ENCODE measurements at places on chromosomes 12 and 14.

DNA sequence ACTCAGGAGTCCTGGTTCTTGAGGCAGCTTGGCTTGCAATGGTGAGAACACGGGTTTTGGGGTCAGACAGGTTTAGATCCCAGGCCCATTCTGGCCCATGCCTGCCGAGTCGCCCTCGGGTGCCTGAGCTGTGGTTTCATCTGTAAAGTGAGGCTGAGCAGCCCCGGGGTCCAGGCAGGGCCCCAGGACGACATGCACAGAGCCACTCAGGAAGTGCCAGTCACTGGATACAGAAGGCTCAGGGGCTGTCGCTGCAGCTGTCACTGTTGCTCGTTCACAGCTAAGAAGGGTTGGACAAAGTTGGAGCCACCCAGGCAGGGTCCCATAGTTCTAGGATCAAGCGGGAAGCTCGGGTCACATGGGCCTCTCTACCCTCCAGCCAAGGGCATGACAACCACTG lies 403.1 kb downstream of the BCL11B start:
- DNase-seq = no peak

DNA sequence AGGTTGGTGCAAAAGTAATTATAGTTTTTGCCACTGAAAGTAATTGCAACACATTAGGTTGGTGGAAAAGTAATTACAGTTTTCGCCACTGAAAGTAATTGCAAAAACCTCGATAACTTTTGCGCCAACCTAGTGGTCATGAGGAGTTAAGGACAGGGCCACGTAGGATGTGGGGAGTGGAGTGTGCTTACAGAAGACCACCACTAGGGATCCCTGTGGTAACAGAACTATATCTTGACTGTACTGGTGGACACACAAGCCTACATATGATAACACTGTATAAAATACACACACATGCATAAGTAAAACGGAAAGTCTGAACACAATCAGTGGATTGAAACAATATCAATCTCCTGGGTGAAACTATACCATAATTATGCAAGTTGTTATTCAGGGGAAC lies 187.4 kb upstream of the ABCD2 start:
- no peak for DNase-seq

GRCh38 chr12:57590864-57591781 lies at the start of gene PIP4K2C:
TSS of gene PIP4K2C (plus strand) at chr12:57591192. CDS start at chr12:57591290, 98 bp downstream.
- DNase-seq = peak; percentile 59

GRCh38 chr12:80040075-80040738 lies 59.1 kb upstream of the OTOGL start:
- DNase-seq = no peak

DNA sequence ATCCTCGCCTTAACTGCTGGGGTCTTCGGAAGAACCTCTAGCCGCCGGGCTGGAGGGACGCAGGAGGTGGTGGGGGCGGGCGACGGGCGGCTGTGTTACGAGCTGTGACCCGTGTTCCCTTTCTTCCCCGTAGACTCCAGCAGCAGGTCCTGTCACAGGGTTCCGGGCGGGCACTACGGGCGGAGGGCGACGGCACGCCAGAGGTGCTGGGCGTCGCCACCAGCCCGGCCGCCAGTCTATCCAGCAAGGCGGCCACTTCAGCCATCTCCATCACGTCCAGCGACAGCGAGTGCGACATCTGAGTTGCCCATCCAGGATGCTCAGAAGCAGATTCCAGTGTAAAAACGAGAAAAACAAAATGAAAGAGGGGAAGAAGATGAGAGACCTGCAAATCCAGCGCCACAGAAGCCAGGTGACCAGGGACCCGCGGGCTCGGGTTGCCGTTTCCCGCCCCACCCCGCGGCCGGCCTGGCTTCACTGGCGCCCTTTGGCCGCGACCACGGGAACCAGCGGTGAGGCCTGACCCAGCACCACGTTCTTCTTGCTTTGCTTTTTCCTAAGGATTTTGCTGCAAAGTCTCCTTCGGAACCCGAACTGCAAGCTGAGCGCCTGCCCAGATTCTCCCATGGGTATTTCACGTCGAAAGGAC lies 2.1 kb downstream of the SIX6 start:
- no peak for DNase-seq

GRCh38 chr14:68955164-68955850 lies 23.8 kb downstream of the ACTN1 start:
- DNase-seq = no peak

DNA sequence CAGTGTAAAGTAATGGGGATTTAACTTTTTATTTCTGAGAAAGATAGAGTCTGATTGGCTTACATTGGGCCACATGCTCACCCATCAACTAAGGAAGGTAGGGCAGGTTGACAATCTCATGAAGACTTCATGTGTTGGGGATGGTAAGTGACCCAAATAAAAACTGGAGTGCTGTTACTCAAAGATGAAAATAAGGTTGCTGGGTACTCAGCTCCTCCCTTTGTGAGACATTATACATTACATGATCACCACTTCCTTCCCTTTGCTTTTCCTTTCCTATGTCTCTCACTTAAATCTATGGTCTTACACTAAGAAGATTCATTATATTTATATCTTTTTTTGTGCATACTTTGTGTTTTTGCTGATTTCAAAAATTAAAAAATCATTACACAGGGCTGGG lies 224.0 kb upstream of the PLXNC1 start:
- no peak for DNase-seq

- DNase-seq = no peak
These were observed 80.4 kb upstream of the DNM1L start for GRCh38 chr12:32598688-32599087.

- no peak for DNase-seq
These were observed 89.8 kb downstream of the CRADD start for GRCh38 chr12:93766796-93767523.

DNA sequence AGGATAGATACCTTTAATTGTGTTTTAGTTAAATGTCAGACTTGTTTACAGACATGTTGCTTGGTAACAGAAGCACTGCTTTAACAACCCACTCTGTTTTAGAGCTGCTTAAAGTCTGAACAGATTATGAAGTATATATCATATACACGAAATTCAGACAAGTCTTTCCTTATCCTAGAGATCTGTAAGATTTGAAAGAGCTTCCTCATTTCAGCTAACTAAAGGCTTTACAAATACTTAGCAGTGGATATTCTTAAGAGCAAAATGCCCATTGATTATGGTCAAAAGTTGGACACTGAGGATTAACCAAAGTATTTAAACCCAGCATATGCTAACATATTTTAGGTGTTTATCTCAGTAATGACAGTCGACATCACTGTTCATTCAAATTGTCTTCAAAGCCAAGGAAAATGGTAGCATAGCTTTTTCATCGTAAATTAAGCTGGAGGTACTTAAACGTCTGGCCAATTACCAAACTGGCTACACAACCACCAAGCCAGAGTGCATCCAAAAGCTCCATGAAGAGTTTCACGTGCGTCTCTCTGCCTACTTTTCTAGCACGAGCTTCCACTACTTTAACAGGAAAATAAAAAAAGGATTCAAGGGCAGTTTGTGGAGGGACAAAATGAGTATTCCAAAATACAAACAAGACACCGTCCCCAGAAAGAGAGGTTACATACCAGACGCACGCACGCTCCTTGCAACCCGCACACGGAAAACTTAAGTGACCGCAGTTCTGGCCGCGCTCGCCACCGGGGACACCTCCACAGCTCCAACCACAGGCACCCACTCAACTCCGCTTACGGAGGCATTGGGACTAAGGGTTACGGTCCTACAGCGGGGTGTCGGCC lies 565 bp downstream of the CEP83 start:
- DNase-seq = peak; percentile 21

DNA sequence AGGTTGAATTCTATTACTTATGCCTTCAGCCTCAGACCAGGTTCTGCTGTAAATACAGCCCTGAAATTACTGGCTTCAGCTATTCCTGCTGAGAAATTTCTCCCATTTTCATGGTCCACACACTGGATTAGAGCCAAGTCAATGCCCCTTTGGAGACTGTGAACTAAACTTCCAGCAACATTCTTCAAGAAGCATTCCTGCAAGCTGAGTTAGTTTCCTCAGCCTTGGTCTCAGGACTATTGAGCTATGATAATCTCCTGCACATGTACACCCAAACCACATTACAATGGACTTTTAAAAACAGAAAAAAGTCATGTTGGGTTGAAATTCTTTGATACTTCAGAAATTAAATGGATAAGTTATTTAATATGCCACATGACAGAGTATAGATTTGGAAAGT lies 58.0 kb upstream of the AVPR1A start:
- DNase-seq = no peak

DNA sequence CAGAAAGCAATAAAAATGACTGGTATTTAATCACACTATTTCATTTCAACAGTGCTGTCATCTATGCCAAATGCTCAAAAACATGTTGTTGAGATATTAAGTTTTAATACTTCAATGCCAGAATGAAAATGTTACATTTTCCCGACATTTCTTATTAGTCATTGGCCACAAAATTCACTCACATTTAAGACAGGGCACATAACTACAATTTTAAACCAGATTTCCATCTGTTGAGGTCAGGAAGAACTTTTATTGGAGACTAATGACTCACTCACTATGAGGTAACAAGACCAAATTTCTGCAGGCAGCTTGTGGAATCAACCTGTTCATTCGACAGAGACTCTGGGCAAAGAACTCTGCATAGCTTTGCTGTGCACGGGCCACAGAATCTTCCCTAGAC lies 36.8 kb downstream of the PPTC7 start:
- DNase-seq = no peak

DNA sequence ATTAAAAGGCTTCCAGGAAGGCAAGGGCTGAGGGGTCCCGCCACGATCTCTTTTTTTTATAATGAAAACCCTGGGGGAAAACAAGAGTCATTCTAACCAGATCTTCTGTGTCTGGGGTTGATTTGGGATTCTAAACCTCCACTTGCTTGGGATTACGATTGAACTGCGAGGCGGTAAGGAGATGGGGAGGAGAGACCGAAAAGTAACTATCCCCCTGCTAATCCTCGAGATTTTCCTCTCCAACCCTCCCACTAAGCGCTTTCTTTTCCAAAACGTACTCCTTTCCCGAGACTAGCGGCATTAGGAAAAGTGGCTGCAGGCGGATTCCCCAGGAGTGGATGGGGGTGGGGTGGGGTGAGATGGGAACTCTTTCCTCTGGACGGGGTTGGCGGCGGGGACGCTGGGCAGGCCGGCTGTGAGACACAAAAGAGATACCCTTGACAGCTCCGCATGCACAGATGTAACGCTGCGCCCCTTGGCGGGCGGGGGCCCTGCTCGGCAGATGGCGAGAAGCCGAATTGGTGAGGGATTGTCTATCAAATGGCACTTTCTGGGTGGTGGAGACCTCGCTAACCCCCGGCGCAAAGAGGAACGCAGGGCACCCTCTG lies 830 bp upstream of the SRRM4 start:
- peak; percentile 47 for DNase-seq

DNA sequence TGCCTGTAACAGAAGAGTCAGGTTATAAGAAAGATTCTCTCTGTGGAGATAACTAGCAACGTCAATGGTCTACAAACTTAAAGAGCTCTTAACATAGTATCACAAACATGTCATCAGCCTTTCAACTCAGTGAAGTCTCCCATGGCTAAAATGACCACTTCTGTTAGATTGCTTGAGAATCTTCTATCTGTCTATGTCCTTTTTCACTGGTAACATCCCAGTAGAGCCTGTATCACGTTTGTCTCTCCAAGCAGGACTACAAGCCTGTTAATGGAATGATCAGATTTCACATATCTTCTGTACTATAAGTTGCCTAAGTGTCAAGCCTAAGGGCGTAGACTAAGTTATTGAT lies 50.7 kb downstream of the SLC2A13 start:
- no peak for DNase-seq

GRCh38 chr14:23566778-23567185 lies 809 bp downstream of the AP1G2 start:
- no peak for DNase-seq

DNA sequence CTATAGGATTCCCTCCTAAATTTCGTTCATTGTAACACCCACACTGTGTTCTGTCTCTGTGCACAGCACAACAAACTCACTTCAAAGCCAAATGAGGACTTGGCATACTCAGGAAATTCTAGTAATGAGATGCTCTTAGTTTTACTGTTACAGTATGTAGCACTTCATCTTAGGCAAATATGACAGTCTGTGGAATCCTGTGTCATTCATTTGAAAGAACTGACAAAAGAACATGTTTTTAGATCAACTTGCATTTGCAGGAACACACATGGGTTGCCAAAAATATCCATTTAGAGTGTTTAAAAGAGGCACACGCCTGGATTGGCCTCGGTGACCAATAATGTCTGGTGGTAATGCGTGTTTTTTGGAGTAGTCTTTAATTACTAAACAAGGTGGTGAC lies 56.5 kb downstream of the PDE3A start:
- no peak for DNase-seq

DNA sequence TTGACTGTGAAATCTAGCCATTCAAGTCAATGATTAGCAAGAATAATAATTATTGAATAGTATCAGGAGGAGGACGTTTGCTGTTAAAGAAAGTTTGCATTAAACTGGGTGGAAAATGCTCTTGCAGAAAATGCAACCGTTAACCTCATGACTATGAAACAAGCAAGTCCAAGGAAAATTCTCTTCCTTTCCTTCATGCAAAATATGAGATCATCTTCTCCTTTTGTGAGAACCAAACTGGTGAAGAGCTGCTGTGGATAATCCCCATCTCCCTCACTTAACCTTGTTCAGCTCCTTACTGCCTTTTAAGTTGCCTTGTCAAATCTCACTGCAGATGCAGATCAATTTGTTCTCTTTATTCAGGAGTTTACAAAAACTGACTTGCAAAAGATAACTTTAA lies 142.5 kb downstream of the BCAT1 start:
- no peak for DNase-seq

DNA sequence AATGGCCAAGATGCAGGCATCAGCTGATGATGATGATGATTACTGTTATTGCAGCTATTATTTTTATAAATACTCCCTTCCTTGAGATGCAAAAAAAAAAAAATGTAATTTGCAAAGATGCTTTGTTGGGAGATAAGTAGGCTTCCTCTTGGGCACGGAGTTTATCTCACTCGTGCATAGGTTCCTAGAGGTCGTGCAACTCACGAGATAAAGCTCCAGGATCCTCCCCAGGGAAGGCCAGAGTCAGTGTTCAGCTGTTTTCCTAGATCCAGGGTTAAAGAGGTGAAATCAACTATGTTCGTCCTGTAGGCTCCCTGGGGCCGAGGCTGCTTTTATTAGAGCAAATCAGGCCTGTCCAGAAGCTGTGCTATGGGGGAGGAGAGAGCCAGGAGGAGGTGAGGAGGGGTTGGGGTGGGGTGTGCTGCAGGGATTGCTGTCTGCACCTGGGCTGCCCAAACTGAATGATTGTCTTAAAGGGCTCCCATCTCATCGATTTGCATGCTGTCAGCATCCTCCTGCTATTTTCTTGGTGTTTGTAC lies 270.3 kb downstream of the NRXN3 start:
- DNase-seq = no peak

GRCh38 chr12:21913823-21914222 lies 27.4 kb downstream of the ABCC9 start:
- no peak for DNase-seq

- DNase-seq = no peak
These were observed 6.7 kb upstream of the CDKL1 start for GRCh38 chr14:50403419-50403818.

GRCh38 chr12:32483499-32483898 lies 84.1 kb downstream of the FGD4 start:
- no peak for DNase-seq

DNA sequence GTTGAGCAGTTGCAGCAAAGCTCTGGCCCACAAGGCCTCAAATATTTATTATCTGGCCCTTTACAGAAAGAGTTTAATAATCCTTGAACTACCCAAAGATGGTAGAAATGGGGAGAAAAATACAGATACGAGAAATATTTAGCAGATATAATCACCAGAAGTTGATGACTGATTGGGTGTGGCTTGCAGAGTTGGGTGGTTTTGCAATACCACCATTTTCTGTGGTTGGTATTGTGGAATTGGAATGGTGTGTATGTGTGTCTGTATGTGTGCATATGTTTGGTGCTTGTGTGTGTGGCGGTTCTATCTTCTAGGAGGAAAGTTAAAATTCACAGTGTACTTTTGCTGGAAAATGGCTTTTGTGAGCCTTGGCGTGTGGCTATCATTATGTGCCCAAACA lies 85.4 kb upstream of the MANSC4 start:
- DNase-seq = no peak

Data from SHP77 treated with DMSO at 0.1 percent for 48 hours (cell line).